Stimulated activated CD4-positive, alpha-beta T cell treated with anti-CD3 and anti-CD28 coated beads, Interleukin-12 subunit alpha, Interleukin-12 subunit beta, amount 100 ng/mL, for 48 hours (primary cell): ENCODE measurements at places on chromosomes 1 and 21.
A peak's percentile ranks its signal among the peaks of the same experiment; 100 is the strongest.

DNA sequence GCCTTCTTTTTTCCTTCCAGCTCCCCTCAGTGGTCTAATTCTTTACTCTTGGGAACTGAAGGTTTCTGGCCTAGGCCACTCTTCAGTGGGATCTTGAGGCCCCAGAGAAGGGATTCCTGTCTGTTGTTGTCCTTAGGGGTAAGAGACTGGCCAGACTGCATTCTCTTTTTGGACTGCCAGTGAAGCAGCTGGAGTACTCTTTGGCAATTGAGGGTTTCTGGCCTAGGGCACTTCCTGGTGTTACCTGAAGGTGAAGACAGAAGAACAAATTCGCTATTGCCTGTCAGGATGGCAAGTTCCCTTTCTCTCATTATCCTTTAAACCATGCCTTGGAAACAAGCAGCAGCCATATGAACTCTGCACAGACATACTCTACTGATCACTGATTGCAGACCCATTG is 286.6 kb upstream of the ZP4 start:
- DNase-seq: no peak

DNA sequence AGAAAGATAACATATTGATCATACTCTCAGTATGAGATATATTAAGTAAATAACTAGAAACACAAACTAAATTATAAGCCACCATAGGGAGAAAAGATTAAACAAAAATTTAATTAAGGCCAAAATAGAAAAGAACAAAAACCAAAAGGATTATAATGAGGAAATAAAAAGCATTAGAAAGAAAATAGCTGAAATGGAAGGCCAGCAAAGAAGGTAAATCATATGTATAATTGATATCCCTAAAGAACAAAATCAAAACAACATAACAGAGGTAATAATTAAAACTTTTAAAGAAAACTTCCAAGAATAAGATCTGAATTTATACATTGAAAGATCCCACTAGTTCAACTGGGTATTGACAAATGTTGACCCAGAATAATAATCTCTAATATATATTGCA is 453.0 kb downstream of the LRRIQ3 start:
- no peak for DNase-seq

- no peak for DNase-seq
Observed at GRCh38 chr1:3429320-3429719, 25.1 kb upstream of the ARHGEF16 start.

GRCh38 chr1:217891966-217892365 is 260.8 kb downstream of the SPATA17 start:
- DNase-seq: no peak

DNA sequence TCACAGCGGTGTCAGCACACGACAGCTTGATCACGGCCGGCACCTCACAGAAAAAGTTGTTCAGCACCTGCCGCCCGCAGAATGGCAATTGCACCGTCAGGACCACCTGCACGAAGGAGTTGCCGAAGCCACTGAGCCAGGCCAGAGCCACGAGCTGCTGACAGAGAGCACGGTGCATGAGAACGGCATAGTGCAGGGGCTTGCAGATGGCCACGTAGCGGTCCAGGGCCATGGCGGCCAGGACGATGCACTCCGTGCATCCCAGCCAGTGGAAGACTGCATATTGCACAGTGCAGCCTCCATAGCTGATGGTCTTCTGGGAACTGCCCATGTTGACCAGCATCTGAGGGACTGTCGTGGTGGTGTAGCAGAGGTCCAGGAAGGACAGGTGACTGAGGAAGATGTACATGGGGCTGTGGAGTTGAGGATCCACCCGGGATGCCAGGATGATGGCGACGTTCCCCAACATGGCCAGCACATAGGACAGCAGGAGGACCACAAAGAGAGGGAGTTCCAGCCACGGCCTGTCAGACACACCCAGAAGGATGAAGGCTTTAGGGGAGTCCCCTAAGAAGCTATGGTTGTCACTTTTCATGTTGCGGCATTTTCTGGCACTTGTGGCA is 6.4 kb downstream of the OR2B11 start:
- no peak for DNase-seq

DNA sequence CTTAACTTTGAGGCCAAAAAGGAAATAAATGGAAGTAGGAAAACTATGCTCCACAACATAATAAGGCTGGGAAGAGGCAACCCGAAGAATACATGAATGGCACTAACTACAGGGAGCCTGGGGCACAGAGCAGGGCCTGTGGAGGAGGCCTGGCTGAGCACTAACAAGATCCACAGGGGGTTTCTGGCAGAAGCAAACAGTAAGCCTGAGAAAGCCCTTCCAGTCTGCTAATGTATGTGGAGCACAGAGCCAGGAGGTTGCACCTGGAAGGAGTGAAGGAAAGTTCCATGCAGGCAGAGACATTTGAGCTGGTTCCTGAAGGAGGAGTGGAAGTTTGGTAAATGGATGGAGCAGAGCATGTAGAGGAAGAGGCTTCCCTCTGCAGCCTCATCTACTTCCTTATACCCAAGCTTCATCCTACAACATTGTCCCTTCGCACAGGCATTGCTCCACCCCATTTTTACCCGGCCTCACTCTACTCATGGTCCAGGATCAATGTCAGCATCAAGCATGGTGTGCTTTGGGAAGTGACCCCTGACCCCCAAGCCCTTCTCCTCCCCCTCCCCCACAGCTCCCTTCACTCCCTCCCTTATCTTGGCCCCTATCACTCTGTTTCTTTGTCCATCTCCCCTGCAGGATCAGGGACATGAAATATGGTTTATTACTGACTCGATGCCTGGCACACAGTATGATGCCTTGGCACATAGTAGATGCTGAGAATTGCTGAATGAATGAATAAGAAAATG is 23.3 kb downstream of the SHISA4 start:
- DNase-seq: no peak

- peak; percentile 66 for DNase-seq
Observed at GRCh38 chr1:66436378-66437135, 97.4 kb upstream of the SGIP1 start.
